ENCODE measurements at places on chromosomes 4 and X.

GRCh38 chr4:162839814-162840213, 326.9 kb downstream of the NAF1 start:
- no peak for DNase-seq

DNA sequence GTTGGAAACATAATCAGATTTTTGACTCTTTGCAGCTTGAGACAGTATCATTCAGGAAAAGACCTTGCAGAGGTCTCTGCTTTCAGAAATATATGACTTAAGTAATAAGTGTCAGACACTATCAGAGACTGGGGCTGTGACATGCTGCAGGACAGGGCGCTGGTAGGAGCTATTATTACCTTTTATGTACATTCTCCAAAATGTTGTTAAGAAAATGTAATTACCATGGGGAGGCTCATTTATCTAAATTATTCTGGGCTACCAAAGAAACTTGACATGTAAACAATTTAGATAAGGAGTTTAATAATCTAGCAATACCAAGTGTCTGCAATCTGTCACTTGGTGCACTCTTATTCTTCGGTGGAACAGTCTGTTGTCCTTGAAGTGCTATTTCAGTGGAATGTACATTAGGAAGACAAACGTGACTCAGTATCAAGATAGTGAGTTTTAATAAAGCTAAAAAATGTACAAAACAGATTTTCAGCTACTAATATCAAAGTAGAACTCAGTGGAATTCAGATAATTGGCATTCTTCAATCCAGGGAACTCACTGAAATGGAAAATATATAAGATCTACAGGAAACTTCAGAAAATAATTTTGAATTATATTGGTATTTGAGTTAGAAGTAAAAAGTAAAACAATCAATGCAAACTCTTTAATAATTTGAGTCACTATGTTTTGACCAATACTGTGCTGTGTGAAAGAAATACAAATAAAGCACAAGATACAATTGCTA, 214.5 kb downstream of the KCNIP4 start:
- DNase-seq, result no peak

GRCh38 chrX:109600237-109600651, 24.7 kb downstream of the KCNE5 start:
- peak; percentile 3 for DNase-seq

DNA sequence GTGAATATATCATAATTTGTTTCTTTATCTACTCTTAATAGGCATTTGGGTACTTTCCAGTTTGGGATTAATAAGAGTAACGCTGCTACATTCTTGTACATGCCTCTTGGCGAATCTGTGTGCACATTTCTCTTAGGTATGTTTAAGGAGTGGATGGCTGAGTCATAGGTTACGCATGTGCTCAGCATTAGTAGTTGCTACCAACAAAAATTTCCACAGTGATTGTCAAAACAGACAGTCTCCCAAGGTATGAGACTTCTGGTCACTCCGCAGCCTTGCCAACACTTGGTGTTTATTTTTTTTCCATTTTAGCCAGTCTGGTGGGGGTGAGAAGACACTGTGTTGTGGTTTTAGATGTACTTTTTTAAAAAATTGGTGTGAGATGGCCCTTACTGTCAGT, 44.6 kb downstream of the FGFBP1 start:
- no peak for DNase-seq

DNA sequence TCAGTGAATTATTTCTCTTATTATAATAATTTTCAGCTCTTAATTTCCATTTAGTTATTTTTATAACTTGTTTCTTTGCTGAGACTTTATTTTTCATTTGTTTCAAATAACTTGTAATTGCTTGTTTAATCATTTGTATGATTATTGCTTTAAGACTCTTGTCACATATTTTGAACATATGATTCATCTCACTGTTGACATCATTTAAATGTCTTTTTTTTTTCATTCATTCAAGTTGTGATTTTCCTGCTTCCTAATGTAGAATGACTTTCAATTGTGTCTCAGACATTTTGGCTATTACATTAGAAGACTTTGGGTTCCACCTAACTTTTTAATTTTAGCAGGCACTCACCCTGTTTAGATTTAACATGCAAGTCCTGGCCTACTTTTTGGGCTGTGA, 234.8 kb upstream of the DIPK2B start:
- no peak for DNase-seq

- DNase-seq, result no peak
Measured at GRCh38 chrX:11059933-11060332, 51.2 kb upstream of the HCCS start.

DNA sequence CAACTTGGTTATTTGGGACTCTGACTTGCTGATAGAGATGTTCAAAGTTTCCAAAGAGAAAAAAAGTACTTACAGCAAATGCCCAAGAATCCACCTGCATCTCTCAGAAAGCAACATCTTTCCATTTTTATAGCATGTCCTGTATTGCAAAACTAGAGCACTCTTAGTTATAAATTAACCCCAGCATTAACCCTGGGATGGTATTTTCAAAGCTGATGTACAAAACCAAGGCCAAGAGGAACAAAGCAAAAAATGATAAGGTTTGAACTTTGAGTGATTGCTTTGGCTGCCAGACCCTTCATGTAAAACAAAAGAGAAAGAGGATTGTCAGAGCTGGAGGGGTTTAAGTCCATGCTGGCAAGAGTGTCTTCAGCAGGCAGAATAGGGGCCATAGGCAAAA, at the start of gene SERPINA7:
SERPINA7 (minus strand) TSS at position 103 of the 400 bp plus-strand sequence. CDS start 1,669 bp downstream, outside the sequence.
- no peak for DNase-seq

DNA sequence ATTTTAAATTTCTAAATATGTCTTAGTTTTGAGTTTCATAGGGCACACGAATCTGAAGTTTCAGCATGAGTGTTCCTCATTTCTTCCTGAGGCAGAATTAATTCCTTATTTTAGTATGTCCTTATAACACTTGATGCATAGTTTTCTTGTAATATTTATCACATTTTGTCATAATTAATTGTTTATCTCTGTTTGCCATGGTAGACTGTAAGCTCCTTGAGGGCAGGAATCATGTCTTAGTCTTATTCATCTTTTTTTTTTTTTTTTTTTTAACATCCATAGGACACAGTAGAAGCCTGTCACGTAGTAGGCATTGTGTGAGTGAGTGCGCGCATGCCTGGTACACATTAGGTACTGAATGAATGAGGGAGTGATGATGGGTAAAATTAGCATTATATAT, 131.7 kb downstream of the STAG2 start:
- DNase-seq, result no peak

- no peak for DNase-seq
Measured at GRCh38 chr4:61407642-61408618, 207.8 kb downstream of the ADGRL3 start.

DNA sequence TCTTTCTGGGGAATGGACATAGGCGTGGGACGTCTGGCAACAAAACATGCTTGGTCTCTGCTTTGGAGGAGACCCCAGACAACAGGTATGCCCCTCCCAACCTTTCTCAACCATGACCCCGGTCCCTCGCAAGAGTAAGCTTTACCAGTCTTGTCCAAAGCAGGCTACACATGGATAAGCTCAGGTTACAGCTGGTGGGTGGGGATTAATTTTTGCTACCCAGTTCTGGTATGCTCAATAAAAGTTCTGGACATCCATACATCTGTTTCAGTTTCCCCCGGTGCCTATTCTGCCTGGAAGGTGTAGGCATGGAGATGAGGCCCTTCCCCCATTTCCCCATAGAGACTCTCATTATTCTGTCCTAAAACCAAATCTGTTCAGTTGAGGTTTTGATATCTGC, 54.5 kb upstream of the NOCT start:
- no peak for DNase-seq

DNA sequence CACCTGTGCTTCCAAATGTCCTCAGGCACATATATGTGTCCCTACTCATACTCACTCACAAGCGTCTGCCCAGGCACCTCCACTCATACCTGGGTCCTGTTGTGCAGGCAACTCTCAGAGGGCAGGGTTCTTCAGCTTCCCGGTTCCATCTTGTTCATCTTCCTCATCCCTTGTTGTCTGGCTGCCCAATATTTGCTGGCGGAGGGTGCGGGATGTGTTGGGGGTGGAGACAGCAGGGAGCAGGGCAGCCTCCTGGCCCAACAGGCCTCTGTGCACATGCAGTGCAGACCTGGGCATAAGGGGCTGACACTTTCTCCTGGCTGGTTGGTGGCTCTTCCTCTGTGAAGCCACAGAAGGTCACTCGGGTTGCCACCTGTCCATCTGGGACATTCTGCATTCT, 32.1 kb downstream of the NBDY start:
- DNase-seq, result no peak

GRCh38 chr4:177680308-177680707, 238.1 kb upstream of the AGA start:
- no peak for DNase-seq

DNA sequence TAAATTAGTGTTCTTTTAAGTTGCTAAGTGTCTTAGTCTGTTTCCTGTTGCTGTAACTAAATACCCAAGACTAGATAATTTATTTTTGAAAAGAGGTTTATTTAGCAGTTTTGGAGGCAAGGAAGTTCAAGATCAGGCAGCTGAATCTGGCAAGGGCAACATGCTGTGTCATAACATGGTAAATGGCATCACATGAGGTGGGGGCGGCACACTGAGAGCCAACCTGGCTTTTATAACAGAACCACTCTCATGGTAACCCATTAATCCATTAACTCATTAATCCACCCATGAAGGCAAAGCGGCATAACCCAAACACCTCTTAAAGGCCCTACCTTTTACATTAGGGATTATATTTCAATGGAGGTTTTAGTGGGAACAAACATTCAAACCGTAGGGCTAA, 182.2 kb upstream of the GATB start:
- DNase-seq, result no peak

GRCh38 chr4:116328261-116328860, 757.0 kb downstream of the TRAM1L1 start:
- no peak for DNase-seq

- no peak for DNase-seq
Measured at GRCh38 chrX:19332983-19333382, 10.7 kb upstream of the PDHA1 start.

DNA sequence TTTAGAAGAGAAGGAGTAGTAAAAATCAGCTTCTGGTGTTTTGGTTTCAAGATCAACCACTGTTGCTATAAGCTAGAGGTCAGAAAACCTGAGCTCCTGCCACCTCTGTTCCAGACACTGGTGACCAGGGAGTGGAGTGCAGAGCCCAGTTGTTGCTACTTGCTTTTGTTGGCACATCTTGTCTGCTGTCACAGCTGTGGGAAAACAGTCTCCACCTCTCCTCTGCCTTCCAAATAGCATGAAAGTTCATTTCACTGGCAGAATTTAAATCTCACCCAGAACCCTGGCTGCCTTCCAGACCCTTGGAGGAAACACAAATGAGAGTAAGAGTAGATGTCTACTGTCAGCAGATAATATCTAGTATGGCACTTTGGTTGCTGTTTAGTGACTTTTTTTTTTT, 297.5 kb upstream of the KLF3 start:
- no peak for DNase-seq

DNA sequence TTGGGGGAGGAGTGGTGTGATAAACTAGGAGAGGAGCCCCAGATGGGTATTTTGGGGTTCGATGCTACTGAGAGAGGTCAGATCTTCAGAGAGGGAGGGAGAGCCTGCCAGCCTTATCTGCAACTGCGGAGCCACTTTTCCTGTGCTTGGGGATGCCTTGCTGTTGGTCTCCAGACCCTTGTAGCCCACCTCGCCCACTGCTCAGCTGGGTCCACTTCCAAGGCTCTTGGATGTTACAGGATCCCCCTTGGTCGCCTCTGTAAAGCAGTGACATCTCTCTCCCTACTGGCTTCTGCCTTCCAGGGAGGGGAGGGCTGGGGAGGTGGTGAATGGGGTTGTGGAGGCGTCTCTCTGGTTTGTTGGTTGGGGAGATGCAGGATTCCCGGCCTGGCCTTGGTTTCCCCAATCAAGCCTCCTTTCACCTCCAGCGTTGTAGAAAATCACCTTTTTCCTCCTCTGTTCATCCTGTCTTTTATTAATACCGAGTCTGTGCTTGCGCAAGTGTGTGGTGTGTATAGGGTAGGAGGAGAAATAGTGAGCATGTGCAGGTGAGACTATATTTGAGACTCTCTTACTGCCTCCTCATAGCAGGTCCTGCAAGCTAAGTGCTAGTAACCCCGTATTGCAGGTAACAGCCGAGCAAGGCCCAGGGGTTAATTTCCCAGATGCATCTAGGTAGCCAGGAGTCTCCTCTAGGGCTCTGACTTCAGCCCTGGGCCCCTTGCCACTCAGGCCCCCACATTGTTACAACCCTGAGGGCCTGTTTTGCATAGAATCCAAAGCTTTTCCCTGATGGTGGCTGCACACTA, 337.4 kb downstream of the ARHGAP10 start:
- no peak for DNase-seq

DNA sequence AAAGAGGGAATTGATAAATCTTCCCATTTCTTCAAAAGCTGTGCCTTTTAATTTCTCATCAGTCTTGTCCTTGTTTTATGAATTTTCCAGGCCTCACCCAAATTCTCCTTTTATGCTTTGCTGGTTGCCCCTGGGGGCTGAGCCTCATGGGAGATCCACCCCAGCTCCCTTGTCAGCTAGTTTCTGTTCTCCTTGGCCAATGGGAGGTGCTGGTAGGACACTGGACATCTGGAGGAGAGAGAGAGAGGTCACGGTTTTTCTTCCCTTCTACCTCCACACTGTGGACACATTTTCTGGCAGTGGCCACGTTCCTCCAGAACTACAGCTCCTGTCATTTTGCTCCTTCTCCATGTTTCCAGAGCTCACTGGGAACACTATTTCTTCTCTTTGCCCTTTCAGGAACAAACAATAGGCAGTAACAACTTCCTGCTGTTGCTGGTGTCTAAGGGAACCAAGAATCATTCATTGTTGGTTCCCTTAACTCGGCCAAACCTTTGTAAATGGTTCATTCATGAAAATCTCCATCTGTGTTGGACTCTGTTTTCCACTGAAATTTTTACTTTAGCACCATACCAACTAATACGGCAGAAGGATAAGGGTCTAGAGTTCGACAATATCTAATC, 334.5 kb downstream of the GPAT3 start:
- no peak for DNase-seq

- no peak for DNase-seq
Measured at GRCh38 chrX:143664302-143664701, 28.4 kb upstream of the SLITRK4 start.

GRCh38 chr4:4614925-4615678, 73.3 kb upstream of the STX18 start:
- DNase-seq, result no peak

DNA sequence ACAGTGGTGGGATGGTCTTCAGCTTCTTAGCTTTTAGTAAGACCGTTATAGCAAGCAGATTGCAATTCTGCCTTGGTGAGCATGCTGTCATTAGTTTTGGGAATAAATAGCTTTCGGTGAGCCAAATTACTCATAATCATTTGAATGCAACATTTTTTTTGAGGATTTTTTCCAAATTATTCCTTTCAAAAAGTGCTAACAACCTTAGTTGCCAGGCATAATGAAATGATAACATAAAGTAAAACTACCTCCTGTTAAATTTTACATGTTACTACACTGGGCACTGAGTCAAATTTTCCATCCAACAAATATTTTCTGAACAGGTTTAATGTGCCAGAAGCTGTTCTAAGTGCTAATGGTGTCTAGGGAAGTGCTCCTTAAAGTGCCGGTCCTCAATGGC, 15.8 kb upstream of the NPFFR2 start:
- no peak for DNase-seq

DNA sequence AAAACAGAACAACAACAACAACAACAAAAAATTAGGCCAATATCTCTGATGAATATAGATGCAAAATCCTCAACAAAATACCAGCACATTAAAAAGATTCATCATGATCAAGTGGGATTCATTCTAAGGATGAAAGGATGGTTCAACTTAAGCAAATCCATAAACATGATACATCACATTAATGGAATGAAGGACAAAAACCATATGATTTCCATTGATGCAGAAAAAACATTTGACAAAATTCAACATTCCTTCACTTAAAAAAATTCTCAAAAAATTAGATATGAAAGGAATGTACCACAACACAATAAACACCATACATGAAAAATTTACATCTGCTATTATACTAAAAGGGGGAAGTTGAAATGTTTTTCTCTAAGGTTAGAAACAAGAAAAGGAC, 103.3 kb downstream of the IL15 start:
- no peak for DNase-seq

Measured in mucosa of descending colon (tissue), 3 donors.